ENCODE measurements at places on chromosomes 6 and 20.

- DNase-seq: no peak
Observed at GRCh38 chr6:111687652-111688051, 82.0 kb upstream of the TRAF3IP2 start.

DNA sequence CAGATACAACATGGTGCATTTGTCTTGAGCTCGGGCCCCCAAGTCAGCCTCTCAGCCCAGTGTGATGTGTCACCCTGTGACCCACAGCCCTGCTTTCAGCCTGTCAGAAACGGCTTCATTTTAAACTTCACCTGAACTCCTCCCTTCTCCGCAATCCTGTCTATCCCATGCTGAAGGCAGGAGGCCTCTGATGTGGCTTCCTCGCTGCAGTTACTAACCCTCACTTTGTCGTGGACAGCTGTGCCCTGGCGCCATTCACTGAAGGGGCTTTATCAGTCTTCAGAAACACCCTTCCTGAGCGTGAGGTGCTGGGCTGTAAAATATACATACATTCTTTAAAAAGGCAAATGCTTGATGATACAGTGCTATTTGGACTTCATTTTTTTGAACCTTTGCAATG is 7.9 kb upstream of the ENTPD6 start:
- no peak for DNase-seq

DNA sequence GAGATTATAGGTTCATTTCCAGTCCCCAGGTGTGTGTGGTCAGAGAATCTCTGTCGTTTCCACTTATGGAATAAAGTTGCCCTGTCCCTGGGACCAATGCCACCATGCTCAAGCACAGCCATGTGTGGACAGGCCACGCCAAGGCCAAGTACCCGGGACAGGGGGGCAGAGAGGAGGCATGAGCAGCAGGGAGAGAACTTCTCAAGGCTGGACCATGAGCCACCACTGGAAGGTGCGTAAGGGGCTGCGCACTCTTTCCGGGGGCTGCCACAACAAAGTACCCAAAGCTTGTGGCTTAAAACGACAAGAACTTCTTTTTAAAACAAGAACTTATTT is 209.2 kb upstream of the KCNQ5 start:
- no peak for DNase-seq

- DNase-seq: no peak
Observed at GRCh38 chr6:109327491-109327890, 54.8 kb downstream of the CD164 start.

DNA sequence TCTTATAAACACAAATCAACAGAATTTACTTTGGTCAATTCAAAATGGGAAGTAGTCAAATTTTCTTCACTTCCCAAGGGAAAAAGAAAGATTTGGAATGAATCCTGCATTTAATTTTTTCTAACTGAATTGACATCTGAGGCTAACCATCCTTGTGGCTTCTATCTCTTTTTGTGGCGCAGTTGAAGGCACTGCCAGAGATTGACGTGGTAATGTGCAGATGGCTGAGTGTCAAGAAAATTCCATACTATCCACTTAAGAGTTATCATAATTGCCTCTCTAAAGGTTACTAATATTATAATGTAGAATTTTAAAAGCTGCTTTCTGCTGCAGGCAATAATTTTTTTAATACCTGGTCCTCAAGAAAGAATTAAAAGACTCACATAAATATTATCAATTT is 162.3 kb downstream of the KLHL32 start:
- no peak for DNase-seq
